ENCODE measurements at places on chromosomes 1 and 21.

- no peak for DNase-seq
Measured at GRCh38 chr1:119219711-119220110, 79.3 kb upstream of the WARS2 start.

- DNase-seq, result no peak
Measured at GRCh38 chr1:8477983-8478362, 160.1 kb downstream of the SLC45A1 start.

GRCh38 chr1:205030896-205031295, 12.1 kb upstream of the CNTN2 start:
- DNase-seq, result no peak

DNA sequence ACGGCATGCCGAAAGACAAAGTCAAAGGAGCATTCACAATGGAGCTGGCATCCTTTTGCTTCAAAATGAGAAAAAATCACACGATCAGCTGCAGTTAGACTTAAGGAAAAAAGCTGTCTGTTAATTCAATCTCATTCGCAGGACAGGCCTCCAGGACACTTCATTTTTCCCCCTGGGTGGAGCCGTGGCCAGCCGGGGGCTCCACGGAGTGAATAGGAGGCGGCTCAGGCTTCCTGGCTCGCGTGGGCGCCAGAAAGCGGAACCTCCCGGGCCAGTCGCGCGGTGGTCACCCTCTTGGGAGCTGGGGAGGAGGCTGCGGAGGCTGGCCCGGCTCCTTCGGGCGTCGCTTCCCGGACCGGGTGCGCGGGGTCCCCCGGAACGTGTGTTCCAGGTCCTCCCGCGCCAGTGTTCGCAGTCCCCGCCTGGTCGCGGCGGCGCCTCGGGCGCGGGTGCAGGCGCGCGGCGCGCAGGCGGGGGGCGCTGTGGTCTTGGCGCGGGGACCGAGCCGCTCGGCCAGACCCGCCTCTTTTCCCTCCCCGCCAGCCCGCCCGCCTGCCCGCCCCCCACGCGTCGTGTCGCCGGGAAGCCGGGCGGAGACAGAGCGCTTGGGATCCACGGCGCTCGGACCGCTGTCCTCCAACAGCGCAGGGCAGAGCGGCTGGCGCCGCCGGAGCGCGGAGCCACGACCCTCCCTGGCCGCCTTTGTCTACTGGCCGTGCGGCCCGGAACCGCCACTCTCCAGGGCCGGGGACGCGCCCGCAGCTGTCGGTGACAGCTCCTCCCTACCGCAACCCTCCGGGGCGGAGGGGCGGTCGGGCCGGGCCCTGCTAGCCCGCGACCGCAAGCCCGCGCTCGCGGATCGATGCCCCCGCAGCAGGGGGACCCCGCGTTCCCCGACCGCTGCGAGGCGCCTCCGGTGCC, at the start of gene RHOU:
Gene RHOU, plus strand, starts transcription at position 599 of the 921 bp plus-strand sequence. Its CDS starts 264 bp downstream, at position 863.
- DNase-seq, result peak; percentile 30

DNA sequence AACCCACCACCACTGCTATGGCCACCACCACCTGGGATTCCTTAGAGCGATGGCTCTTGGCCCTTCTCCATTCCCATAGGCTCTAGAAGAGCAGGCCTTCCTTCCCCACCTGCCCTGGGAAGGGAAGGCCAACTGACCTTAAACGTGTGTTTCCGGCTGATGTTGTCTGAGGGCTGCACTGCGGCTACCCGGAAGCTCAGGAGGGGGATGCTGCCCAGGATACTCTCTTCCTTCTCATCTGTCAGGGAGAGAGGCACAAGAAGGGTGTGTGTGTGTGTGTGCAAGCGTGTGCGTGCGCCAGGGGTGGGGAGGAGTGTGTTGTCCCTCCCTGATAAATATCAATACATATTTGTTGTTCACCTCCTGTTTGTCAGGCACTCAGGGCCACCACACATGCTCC, 51.0 kb upstream of the GOLT1A start:
- no peak for DNase-seq

- peak; percentile 89 for DNase-seq
Measured at GRCh38 chr21:46055863-46056281, 42.0 kb upstream of the COL6A2 start.

- peak; percentile 41 for DNase-seq
Measured at GRCh38 chr1:152251391-152251790, 27.4 kb upstream of the HRNR start.

- DNase-seq, result peak; percentile 87
Measured at GRCh38 chr1:185853739-185854138, 119.5 kb downstream of the HMCN1 start.

- no peak for DNase-seq
Measured at GRCh38 chr1:235313262-235313661, 14.7 kb downstream of the ARID4B start.

- DNase-seq, result no peak
Measured at GRCh38 chr1:46478721-46479485, 10.7 kb upstream of the DMBX1 start.

DNA sequence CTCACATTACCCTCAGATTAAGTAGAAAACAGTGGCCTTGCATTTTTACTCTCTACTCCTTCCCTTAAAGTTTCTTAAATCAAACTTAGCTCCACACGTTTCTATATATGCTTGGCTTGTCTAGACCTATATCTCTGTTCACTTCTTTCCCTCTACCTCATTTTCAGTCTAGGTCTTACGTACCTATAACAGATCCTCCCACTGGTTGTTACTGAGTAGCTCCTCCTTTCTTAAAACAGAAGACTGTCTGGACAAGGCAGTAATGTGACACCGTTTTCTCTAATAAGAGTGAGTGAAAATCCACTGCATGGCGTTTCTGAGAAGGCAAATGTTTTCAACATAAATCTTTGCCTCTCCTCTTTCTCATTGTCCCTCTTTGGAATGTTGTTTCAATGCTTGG, 211.7 kb upstream of the POGK start:
- DNase-seq, result no peak

GRCh38 chr1:145601593-145601992, 6.2 kb upstream of the GPR89A start:
- DNase-seq, result no peak

GRCh38 chr1:119968601-119969000, 72.3 kb upstream of the ADAM30 start:
- no peak for DNase-seq
